Activated naive CD8-positive, alpha-beta T cell treated with anti-CD3 and anti-CD28 coated beads for 36 hours (primary cell): ENCODE measurements at places on chromosomes 1 and 21. TPM values are rescaled to one million over a fixed set of nuclear protein-coding genes. Genes with fewer than 3 reads are reported as not detected.

- H3K27me3 ChIP-seq = no peaks in the 10 kb centered on the region
- no peak for DNase-seq
- no peaks in the 10 kb centered on the region for H3K4me1 ChIP-seq
Observed at GRCh38 chr1:107575226-107575625, 389.8 kb downstream of the VAV3 start.

GRCh38 chr1:167922023-167922422 lies 8.1 kb upstream of the ADCY10 start:
- DNase-seq = no peak
- peaks cover 6% of the 10 kb centered on the region for H3K4me1 ChIP-seq
- H3K36me3 ChIP-seq = peaks cover 8% of the 10 kb centered on the region

DNA sequence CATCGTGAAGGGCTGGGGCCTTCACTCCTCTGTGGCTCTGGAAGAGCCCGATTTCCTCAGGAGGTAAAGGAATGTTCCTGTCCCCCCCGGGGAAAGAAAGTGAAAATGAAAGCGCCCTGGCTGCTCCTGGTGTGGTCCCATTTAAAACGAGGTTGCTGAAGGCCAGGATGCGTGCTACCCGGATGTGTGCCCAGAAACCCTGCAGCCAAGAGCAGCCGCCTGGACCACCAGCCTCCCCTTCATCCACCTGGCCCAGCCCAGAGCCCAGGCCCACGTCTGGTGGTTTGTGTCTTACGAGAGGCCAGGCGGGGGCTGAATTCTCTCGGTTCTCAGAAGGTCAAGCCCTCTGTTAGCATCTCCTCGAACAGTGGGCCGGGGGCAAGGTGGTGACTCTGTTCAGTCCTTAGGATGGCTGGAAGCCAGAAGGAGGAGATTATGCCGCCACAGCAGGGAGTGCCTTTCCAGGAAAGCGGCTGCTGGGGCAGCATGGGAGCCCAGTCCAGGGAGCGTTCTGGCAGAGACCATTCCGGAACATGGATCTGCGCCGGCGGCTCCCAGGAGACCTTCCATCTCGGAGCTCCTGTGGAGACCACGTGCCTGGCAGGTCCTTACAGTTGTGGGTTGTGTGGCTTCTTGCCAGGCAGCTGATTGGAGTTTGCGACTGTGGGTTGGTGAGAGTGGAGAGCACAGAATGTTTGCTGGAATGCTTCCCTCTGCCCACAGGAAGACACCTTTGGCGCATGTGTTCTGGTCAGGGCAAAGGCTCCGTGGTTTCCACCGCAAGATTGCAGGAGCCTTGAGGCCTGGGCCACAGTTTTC lies 1.4 kb downstream of the GUK1 start:
- DNase-seq = peak; percentile 45
- H3K27ac ChIP-seq = peak overlapping the region; percentile 99
- H3K4me1 ChIP-seq = peaks cover 30% of the 10 kb centered on the region
- H3K36me3 ChIP-seq = peaks cover 30% of the 10 kb centered on the region
- no peaks in the 10 kb centered on the region for H3K27me3 ChIP-seq

DNA sequence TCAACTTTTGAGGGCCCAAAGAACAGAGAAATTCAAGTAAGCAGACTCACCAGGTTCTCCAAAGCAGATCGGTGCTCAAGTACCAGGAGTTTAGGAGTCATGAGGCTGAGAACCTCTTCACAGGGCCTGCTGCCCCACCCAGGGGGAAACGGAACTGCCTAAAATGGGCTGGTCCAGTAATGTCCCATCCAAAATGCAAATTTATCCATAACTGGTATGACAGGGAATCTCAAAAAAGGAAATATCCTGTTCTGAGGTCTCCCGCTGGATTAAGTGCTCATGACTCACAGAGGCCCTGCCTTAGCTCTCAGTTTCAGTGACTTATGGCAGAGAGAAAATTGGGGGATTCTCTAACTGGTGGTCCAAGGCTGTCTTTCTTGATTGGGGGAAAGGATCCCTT lies 9.3 kb downstream of the SPRR2G start:
- no peak for DNase-seq
- H3K36me3 ChIP-seq = no peaks in the 10 kb centered on the region
- H3K27me3 ChIP-seq = peaks cover 42% of the 10 kb centered on the region
- no peak overlapping the region for H3K27ac ChIP-seq
- H3K4me1 ChIP-seq = no peaks in the 10 kb centered on the region

The CHI3L2 gene
- 5.1 TPM for total RNA-seq

- peaks cover 2% of the 10 kb centered on the region for H3K4me1 ChIP-seq
- DNase-seq = no peak
- H3K4me3 ChIP-seq = no peak overlapping the region
Observed at GRCh38 chr1:221200464-221200863, 321.2 kb downstream of the HLX start.
